ENCODE measurements at places on chromosomes 2 and 18.

DNA sequence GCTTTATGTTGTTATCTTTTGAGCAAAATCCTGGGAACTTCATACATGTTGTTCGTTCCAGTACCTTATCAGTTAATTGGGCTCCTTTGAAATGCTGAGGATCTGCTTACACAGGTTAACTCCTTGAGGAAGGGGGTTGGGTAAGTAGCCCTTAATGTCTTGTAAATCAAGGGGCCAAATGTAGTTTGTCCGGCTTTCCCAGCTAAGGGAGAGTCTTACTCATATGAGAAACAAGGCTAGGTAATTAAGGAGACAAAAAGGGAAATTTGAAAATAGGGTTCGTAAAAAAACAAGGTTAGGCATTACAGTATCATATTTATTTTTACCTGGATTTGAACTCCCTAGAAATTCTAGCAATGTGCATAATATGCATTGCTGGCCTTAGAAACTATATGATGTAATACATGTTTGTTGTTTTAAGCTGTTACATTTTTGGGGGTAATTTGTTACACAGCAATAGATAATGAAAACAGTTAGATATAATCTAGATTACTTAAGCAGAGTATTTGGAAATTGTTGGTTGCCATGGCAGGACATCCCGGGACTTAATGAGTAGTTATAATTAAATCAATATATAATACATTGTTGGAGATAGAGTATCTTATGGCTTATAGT is 30.9 kb upstream of the RNF149 start:
- no peak for ATAC-seq

- peak; percentile 83 for ATAC-seq
Observed at GRCh38 chr2:236988690-236989624, 96.7 kb upstream of the COPS8 start.

GRCh38 chr2:143551971-143552650 is 422.9 kb downstream of the ARHGAP15 start:
- no peak for ATAC-seq

DNA sequence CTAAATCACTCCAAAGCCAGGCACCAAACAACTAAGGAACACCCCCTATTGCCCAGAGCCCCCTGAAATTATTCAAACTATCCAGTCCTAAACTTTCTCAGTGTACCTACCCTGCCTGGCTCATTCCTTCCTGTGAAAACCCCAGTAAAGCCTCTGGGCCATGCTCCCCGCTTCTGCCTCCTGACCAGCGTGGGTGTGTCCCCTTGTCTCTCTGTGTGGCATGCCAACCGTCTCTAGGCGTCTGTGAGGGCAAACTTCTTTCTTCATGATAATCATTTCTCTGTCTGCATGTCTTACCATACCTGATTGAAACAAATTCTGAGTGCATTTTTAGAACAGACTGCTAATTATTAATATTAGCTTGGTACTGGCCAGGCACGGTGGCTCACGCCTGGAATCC is 109.0 kb upstream of the MSH2 start:
- ATAC-seq = peak; percentile 35

DNA sequence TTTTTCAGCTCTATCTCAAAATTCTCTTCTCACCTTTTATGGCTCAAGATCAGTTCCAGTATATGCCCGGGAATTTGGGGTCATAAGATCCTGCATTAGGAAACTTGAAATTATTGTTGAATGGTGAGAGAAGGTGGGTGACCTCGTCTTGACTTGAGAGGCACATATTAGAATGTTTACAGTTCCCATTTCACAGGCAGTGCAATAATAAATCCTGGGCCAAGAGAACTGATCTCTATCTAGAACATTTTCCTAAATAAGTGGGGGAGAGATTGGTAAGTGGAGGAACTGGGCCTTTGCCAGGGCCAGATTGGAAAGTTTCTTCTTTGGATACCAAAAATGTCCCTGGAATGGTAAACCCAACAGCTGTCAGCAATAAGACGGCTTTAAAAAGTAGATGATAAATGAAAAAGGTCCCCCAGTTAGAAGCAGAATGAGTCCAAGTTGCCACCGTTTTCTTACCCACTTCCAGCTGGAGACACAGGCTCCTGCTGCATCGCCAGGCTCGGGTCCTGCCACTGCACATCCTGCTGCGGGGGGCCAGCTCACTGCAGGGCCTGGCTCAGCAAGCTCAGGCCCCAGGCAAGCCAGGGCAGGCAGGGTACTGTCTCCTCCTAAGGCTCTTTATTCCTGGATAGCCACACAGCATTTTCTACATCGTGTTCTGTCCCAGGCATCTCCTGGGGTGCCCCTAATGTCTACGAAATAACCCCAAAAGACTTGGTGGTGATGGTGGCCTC is 126.4 kb upstream of the EPAS1 start:
- peak; percentile 54 for ATAC-seq

GRCh38 chr2:152167065-152167464 is 8.5 kb downstream of the STAM2 start:
- ATAC-seq = no peak

DNA sequence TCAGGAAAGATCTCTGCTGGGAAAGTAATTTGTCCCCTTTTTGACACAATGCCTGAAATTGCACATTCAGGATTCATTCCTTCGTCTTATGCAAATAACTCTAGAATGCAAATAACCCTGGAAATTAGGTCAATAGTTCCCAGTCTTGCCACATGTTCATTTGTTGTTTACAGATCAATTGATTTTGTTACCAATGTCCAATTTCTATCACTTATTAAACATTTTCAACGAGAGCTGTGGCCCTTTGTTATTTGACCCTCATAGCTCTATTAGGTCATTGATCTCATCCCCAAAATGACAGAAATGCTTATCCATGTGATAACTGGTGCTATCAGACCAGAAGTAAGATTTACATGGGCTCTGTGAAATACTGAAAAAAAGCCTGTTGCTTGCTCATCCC is 275.3 kb upstream of the REG3G start:
- no peak for ATAC-seq

DNA sequence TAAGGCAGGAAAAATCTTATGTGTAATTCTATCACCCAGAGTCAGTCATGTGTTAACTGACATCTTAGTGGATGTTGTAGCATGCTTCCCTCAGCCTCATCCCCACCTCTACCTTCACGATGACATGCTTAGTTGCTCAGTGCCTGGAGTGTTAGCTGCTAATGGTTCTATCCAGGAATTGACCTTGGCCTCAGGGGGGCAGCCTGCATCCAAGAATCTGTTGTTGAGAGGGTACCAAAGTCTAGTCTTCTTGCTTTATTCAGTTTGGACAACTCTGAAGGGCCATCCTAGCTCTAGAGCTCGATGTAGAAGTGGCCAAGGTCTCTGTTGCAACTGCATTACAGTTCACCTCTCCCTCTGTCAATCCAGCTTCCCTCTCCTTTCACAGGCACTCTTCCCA is 61.2 kb downstream of the ACYP2 start:
- no peak for ATAC-seq

DNA sequence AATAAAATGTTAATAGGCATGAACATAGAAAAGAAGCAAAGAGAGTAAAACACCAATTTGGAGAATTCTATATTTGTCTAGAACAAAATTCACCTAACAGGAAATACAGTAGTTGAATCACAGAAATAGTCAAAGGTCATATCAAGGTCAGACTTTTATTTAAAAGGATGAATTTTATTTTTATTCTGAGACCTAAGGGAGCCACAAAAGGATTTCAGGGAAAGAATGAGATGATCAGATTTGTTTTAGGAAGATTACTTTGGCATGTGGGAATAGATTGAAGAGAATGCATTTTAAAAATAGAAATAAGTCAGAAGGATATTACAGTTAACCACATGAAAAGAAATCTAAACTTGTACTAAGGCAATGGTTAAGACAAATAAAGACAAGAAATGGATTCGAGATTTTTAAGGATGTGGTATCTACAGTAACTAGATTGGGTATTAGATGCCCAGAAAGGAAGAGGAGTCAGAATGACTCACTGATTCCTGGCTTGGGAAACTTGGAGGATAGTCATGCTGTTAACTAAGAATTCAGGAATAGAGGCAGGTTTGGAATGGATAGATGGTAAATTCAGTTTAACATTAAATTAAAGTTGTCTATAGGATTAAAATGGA is 56.0 kb downstream of the METTL4 start:
- no peak for ATAC-seq

DNA sequence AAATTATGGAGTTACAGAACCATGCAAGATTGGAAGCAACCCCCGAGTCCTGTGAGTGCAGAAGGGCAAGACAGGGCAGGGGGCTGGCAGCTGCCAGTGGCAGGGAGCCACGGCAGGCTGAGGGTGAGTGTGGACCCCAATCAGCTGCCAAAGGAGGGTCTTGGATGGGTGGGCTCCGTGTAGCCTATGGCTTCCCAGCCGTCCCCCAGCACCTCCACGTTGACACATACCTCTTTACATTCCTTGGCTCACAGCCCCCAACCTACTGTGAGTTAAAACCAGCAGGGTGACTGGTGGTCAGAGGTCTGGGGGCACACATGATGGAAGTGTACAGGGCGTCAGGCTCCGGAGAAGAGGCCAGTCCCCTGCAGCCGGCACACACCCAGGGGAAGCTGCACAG is 60.9 kb upstream of the SALL3 start:
- ATAC-seq = no peak

DNA sequence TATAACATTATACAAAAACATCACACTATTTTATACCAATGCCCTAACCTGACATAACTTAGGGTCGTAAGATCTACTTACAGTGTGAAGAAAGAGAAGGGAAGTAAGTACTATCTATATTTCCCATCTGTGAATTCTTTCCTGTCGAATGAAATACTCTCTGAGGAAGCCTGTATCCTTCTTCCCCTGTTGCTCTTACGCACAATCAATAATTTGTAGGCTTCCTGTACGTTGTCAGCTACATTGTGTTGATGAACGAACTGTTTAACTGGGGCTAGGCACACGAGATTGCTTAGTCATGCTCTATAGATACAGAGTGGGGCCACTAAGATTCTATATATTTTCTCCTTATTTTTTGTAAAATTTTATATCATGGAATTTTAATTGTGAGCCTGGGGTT is 1125.0 kb upstream of the CELF4 start:
- ATAC-seq = no peak

- no peak for ATAC-seq
Observed at GRCh38 chr2:212532585-212532984, 6.0 kb downstream of the ERBB4 start.

DNA sequence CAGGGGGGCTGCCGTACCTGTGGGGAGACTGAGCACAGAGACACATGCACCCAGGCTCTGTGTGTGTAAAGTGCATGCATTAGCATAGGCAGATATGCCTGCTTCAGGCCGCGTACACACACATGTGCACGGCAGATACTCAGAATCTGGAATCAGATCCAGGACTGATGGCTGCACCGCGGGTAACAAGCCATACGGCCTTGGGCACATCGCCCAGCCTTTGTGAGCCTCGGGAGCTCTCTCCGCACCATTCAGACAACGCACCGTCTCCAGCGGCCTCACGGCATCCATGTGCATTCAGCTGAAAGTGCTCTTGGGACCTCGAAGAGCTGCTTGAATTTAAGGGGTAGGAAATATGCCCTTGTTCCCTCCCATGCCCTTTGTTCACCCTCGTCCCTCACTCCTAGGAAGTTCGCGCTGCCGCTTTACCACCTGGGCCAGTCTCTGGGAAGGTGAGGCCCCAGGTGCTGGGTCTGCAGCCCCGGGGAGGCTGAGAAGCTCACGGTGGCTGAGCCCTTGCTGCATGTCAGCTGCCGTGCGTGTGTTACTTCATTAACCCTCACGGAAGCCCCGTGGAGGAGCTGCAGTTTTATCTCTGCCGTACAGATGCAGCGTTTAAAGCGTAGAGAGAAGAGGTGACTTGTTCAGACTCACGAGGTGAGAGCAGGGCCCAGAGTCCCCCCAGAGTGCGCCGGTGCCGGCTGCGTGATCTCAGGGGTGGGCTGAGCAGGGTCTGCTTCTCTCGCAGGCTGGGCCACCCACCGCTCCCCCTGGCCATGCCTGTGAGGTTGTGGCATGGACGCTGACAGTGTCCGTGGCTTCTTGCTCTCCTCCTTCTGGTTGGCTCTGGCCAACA is 377.7 kb upstream of the MYT1L start:
- no peak for ATAC-seq

DNA sequence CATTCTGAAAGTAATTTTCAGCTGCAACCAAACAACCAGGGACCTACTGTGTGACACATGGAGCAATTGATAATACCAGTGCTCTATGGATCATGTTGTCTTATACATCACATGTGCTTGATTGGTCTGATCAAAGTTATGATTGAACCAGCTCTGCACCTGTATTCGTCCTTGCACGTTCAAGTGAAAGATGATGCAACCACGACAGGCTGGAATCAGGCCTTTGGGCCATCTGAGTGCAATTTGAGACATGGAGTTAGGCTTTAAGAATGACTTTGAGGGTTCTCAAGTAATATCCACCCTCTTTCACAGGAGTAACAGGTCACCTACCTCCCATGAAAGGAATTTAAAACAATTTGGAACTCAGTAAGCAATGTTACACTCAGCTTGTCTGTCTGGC is 165.2 kb downstream of the SLC8A1 start:
- no peak for ATAC-seq

DNA sequence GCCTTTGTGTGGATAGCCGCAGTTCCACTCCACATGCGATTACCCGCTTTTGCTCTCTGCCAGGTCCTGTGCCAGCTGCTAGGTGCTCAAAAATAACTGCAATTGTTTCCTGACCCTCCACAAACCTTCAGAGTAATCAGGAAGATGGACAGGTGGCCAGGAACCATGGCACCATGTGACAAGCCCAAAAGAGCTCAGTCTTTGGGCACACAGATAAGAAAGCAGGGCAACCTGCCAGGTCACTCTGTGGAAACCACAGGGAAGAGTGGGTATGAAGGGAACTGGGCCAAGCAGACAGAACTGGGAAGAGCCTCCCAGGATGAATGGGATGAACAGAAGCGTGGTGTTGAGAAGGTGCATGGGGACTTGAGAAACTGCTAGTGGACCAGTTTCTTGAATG is 79.4 kb upstream of the AGAP1 start:
- ATAC-seq = no peak

DNA sequence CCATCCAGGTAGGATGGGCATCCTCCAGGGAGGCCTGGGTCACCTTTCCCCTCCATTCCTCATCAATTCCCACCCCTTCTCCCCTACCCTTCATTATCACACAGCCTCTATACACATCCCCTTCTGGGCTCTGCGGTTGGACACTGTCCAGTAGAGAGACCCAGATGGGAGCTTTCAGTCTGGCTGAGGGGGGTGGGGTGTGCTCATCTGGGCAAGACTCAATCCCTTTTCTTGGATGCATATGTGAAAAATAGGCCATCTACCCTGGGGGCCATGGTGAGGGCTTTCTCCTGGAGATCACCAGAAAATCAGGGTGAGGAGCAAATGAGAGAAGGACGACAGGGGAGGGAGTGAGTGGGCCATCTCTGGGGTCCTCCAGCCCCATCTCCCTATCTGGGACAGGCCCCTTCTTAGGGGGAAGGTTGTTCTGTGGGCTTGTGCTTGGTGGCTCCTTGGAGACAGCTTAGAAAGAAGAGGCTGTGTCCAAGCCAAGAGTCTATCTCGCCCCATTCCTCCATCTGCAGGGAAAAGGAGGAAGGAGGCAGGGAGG is 160.1 kb downstream of the DYSF start:
- ATAC-seq = no peak

- ATAC-seq = peak; percentile 68
Observed at GRCh38 chr2:190452433-190452832, 44.3 kb downstream of the MFSD6 start.

DNA sequence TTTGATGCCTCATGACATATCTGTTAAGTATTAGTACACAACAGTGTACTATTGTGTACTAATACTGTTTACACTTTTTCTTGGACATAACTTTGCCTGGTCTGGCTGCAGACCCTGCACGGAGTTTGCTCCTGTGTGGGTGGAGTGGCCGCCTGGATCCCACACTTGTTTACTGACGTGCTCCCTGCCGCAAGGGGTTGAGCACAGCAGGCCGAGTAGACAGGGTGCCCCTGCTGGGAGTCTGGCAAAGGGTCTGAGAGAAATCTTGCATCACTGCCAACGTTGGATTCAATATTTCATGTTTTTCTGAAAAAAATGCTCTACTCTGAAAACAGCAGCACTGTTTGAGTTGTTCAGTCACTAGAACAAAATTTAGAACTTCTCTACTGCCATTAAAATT is 59.0 kb downstream of the PDK1 start:
- no peak for ATAC-seq
